ENCODE measurements at places on chromosomes 5 and 9.

- no peak for DNase-seq
Observed at GRCh38 chr9:107708791-107709190, 219.2 kb upstream of the KLF4 start.

DNA sequence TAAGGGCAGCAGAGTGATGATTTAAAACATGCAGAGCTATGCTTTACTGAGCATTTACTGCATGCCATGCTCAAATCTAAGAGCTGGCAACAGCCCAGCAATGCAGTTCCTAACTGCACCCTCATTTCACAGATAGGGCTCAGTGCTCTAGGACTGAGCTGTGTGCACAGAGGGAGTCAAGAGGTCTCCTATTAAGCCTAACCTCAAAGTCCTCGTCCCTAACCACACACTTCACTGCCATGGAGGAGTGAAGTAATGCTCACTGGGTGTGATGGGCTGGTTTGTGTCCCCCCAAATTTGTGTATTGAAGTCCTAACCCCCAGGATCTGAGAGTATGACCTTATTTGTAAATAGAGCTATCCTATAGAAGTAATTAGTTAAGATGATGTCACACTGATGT is 25.9 kb downstream of the BARX1 start:
- no peak for DNase-seq

DNA sequence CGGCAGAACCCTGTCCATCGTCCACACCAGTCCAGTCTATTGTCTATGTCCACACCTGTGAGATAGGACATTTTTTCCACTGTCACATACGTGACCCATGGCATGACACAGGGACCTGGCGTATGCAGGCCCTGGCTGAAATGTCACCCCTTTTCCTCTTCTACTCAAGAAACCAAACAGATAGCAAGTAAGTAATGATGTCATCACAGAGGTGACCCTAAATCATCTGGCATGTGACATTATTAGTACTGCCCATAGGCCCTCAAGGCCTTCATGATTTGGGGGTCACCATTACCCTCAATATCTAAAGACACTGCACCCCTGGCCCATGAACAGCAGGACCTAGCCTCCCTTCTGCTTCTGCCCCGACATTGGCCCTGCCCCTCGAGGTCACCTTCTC is 88.3 kb downstream of the LHX2 start:
- no peak for DNase-seq

DNA sequence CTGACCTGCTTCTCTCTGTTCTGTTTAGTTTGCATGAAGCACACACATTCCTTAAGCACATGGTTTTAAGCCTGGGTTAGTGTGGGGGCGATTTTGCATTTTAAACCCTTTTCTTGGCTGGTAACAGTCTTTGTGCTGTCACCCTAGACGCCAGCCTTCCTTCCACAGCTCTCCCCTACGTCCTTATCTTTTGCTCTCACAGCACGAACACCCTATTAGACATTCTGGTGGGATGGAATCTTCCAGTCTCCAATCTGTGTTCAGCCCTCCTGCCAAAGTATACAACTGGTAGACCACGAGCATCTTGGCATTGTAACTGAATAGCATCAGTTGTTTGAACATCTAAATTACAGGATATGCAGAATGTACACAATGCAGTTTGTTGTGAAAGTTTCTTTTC is 316.9 kb upstream of the IRX2 start:
- DNase-seq: no peak

- peak; percentile 76 for DNase-seq
Observed at GRCh38 chr9:136949817-136950655, 2.0 kb upstream of the LCN12 start.

DNA sequence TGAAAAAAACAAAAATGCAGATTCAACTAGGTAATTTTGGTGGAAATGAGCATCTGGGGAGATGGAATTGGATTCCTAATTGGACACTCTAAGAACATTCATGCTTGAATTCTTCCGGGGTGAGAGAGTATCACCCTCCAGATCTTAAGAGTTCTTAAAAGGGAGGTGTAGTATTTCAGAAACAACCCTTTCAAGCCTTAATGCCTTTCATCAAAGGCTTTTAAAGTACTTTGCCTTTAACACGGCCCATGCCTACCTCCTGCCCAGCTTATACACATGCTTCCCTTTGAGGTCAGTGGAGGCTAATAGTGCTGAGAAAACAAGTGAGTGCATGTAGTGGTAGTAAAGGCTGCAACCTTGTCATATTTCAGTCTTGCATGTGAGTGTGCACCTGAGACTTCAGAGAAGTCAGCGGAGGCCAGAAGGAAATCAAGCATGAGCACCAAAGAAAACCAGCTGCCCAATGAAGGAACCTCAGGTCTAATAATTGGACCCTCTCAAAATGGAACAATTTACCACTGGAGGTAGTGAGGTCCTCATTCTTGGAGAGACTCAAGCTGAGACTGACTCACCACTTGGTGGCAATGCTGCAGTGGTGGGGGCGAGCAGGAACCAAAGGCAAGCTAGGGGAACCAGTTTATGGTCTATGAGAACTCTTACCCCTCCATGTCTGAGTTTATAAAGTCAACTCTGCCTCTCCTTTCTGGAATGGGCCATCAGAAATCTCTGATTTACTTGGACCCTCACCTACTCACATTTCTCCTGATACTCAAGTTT is 98.4 kb upstream of the GDNF start:
- no peak for DNase-seq

- DNase-seq: no peak
Observed at GRCh38 chr5:33781286-33781685, 110.5 kb downstream of the ADAMTS12 start.
